Lung microvascular endothelial cell (primary cell): ENCODE measurements at places on chromosomes 1 and 21. TPM values are rescaled to one million over a fixed set of nuclear protein-coding genes. Genes with fewer than 3 reads are reported as not detected.

- DNase-seq, result no peak
Observed at GRCh38 chr1:28548318-28548717, 4.6 kb upstream of the TRNAU1AP start.

DNA sequence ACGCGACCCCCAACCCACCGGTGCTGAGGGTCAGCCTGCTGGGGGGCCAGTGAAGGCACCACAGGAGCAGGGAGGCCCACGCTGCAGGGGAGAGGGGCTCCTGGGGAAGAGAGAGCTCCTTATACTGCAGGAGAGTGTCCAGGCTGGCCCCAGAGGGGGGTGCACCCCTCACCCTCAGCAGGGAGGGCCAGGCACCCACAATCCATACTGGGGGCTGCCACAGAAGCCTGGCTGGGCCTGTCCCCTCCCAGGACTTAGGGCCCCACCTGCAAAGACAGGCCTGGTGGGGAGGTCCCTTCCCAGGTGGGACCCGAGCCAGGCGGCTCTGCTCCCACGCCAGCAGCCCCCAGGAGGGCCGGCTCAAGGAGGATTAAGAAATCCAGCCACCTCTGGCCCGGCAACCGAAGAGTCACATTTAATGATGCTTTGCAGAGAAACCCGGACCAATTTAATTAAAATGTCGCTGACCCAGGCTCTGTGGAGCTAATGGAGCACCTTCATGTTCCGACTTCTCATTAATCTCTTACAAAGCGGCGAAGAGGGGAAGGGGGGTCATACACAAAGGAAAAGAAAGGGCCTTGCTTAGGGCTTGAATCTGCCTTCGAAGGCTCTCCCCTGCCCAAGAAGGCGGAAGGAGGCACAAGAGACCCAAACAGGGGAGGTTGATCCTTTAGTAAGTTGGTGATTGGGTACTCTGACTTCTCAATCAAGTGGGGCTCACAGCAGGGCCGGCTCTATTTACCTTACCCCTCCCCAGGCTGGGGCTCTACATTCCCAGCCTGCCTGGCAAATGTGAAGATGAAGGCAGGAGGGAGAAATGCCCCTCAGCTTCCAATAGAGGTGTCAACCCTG is 25.0 kb downstream of the WNT9A start:
- no peak for DNase-seq

GRCh38 chr1:244863491-244864252 is 671 bp downstream of the HNRNPU start:
- DNase-seq, result no peak

GRCh38 chr1:207952617-207953542 is 42.0 kb upstream of the CD34 start:
- DNase-seq, result no peak

DNA sequence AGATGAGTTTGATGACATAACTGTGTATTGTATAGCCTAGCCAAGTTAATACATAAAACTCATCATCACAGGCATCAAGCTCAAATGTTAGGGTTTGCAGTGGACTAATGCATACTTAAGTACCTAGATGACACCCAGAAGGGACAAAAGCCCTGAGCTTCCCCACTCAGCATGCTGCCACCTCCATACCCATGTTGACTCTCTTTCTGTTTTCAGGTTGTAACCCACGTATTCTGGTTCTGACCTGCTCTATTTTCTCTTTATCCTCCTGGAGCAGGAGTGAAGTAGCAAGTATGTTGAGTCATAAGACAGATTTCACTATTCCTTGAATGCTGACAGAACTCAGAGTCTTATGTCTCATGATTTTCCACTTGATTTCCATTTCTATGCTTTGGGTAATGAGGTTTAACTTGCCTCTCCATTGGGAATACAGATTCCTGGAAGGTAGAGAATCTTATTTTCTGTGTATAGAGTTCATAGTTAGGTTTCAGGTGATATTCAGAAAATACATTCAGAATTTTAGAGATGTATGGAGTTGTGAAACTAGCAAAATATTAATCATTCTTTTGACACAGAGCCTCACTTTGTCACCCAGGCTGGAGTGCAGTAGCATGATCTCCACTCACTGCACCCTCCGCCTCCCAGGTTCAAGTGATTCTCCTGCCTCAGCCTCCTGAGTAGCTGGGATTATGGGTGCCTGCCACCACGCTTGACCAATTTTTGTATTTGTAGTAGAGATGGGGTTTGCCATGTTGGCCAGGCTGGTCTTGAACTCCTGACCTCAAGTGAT is 122.5 kb upstream of the KCNJ15 start:
- DNase-seq, result no peak

DNA sequence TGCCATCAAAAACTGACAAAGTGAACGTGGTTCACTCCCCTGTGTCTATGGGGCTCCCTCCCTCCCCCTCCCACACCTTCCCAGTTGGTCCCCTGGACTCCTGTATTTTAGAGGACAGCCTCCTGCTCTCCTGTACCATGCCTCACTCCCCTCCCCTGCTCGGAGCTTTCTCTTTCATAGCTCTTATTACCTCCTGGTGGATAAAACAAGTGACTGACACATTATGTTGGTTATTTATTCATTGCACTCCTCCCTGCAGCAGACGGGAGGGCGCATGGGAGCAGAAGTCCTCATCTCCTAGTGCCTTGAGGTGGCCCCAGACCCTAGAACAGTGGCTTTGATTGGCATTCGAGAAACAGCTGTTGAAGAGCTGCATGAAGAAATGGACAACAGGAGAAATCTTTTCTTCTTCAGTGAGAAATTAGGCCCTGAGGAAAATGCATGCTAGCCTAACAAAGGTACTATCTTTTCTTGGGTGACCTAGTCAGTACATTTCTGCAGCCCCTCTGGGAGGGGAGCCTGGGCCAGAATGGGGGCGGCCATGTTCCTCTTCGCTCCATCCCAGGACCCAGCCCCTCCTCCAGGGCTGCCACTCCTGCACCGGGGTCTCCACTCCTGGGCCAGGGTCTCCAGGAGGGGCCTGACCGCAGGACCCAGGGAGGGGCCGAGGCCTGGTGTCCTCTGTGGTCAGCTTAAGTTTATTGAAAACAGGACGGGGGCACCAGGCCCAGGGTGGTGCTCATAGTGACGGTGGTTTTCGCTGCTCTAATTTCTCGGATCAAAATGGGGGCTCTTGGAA is 1.2 kb upstream of the TFF1 start:
- no peak for DNase-seq

GRCh38 chr1:51168266-51168845 is 66.3 kb downstream of the C1orf185 start:
- no peak for DNase-seq

DNA sequence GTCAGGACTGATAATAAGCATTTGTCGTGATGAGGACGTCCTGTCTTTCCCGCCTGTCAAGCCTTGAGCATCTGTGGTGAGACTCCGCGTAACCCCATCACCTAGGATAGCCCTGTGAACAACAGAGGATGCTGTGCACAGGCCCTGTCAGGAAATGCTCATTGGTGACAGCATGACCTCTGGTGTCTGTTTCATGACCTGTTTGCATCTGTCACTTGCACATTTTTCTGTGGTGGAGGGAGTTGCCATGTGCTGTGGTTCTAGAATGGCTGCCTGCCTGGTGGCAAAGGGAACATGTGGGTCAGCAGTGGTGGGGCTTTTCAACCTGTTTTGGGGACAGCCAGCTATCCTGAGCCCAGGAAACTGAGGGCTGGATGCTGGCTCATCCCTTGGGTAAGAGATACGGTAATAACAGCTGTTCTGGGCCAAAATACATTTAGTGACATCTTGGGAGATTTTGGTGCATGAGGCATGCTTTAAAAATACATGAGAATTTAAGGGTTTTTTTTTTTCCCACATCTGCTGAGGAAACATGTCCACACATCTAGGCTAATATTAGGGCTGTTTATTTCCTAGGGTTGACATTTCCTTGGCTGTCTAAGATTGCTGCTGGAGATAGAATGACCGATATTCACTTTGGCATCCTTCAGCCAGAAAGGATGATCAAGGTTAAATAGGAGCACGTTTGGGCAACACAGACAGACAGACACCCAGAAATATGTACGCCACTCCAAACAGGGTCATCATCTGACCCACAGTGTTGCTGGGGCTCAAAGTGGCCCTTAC is 52.9 kb downstream of the KCNC4 start:
- no peak for DNase-seq

DNA sequence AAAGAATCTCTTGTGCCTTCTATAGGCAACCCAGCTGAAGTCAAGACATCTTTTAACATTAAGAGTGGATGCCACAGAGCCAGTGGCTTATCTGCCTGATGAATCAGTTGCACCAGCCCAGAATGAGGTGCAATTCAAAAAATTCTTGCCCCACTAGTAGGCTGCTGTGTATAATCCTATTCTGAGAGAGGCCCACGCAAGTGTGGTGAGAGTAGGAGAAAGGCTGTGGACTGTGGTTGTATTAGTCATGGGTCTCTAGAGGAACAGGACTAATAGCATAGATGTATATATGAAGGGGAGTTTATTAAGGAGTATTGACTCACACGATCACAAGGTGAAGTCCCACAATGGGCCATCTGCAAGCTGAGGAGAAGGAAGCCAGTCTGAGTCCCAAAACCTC is 216.4 kb downstream of the LTN1 start:
- DNase-seq, result no peak

DNA sequence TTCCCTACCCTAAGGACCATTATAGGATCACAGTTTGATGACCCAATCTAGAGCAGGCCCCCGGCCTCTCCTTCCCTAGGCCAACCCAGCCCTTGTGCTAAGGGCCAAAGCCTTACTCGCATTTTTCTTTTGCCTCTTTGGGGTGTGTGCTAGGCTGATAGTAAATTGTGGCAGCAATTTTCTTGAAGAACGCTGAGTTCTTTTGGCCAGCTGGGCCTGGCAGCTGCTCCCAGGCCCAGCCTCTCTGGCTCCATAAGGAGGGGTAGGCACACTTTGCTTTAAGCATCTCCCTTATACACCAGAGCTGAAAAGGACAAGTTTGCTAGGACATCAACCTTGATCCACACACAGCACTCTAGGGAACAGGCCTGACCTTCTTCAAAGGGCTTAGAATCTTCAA is 4.2 kb downstream of the OLFML2B start:
- no peak for DNase-seq

DNA sequence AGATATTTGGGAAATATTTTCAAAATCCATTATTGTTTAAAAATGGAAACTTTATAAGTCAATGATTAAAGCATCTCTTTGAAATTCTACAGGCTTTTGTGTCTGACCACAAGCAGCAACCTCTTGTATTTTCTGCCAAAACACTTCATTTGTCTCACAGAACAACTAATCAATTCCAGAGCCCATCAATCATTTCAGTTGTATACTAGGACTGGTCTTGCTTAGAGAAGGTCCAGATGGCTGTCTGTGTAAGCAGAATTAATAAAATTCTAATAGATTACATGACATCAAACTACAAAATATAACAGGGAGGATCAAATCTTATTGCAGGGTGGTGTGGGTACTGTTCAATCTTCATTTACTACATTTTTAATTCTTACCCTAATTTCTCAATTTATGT is 76.4 kb downstream of the ACBD6 start:
- no peak for DNase-seq

- no peak for DNase-seq
Observed at GRCh38 chr1:210445485-210445884, 116.8 kb downstream of the HHAT start.

DNA sequence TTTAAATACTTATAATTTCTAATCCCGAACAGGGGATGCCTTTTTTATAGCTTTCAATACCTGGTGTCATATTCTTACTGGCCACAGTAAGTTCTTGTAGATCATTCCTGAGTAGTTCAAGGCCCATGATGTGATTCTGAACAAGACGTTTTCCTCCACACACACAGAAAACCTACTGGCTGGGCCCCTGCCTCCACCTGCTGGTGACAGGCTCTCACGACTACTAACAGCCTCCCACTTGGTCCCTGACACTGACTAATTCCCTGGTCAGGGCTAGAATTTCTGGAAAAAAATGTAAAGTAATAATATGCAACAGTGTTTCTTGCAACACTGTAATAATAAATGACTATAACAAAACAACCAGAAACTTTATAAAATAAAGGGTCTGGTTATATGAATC is 50.4 kb upstream of the RIPK4 start:
- peak; percentile 76 for DNase-seq

GRCh38 chr1:212040629-212041412 is 5.3 kb downstream of the DTL start:
- DNase-seq, result peak; percentile 65

- no peak for DNase-seq
Observed at GRCh38 chr1:201223852-201224665, 33.4 kb downstream of the IGFN1 start.

- DNase-seq, result peak; percentile 8
Observed at GRCh38 chr1:47709872-47710231, 272.0 kb downstream of the FOXD2 start.

DNA sequence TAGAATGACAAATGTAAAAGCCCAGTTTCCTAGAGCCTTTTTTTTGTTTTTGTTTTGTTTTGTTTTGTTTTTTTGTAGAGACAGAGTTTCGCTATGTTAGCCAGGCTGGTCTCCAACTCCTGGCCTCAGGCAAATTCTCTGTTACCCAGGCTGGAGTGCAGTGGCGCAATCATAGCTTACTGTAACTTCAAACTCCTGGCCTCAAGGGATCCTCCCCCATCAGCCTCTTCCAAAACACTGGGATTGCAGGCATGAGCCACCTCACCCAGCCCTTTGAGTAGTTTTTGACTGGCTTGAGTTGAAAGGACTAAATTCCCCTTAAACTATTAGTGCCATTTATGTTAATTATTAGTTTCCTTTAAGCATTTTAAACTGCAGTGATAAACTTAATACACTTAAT is 28.8 kb upstream of the ZBTB18 start:
- no peak for DNase-seq

- DNase-seq, result no peak
Observed at GRCh38 chr21:44295646-44296045, 4.2 kb upstream of the PFKL start.

DNA sequence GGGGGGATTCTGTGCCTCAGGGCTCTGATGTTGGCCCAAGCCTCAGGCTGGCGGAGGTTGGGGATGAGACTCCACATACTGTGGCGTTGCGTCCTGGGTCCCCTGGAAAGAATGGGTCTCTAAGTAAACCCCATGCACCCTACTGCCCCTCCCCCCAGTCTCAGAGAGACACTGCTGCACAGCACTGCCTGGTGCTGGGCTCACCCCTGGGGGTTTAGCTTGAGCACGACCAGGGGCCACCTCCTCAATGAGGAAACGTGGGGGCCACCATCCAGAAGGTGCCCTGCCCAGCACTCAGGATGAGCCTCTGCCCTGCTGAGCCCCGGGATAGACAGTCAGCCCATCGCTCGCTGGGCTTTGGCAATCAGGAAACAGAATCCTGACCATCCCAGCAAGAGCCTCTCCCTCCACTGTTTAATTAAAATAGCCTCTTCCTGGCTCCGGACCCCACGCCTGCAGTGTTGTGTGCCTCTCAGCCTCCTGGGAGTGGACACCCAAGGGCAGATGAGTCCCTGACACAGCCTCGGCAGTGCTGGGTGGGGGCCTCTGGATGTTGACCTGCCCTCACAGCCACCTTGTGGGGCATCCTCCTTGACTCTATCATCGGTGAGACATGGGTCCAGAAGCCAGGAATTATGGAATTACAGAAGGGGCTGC is 3.5 kb upstream of the KRTAP10-4 start:
- DNase-seq, result no peak

GRCh38 chr1:40703316-40703715 is 11.8 kb downstream of the NFYC start:
- DNase-seq, result no peak

The PLEKHA6 gene
- total RNA-seq, result 0.40 and 0.65 TPM in 2 replicates

The C8A gene
- total RNA-seq, result not detected in 2 replicates

The B3GALT5 gene
- total RNA-seq, result not detected in 2 replicates

The ZFYVE9 gene
- 23.5 and 36.7 TPM in 2 replicates for total RNA-seq

The CLIC6 gene
- total RNA-seq, result not detected in 2 replicates

The C1QC gene
- not detected in 2 replicates for total RNA-seq

The PAX7 gene
- total RNA-seq, result not detected in 2 replicates

The RIPK4 gene
- under 0.01 and 1.1 TPM in 2 replicates for total RNA-seq

The SRSF10 gene
- total RNA-seq, result 47.5 and 70.2 TPM in 2 replicates

The KCNJ9 gene
- total RNA-seq, result not detected in 2 replicates
